ENCODE measurements at places on chromosomes 12 and 14.
A peak's percentile ranks its signal among the peaks of the same experiment; 100 is the strongest.

- no peaks in the 10 kb centered on the region for H3K36me3 ChIP-seq
- H3K27ac ChIP-seq = no peak overlapping the region
- no peaks in the 10 kb centered on the region for H3K27me3 ChIP-seq
- H3K4me3 ChIP-seq = no peak overlapping the region
- DNase-seq = no peak
- no peaks in the 10 kb centered on the region for H3K4me1 ChIP-seq
Measured at GRCh38 chr12:88420457-88420856, 159.8 kb downstream of the KITLG start.

- no peaks in the 10 kb centered on the region for H3K27me3 ChIP-seq
- no peaks in the 10 kb centered on the region for H3K4me1 ChIP-seq
- H3K27ac ChIP-seq = no peak overlapping the region
- no peak overlapping the region for H3K4me3 ChIP-seq
- DNase-seq = no peak
Measured at GRCh38 chr12:41140117-41140516, 48.0 kb upstream of the PDZRN4 start.

- H3K27ac ChIP-seq = peak within 1 kb of the TSS; percentile 92
- H3K4me1 ChIP-seq = peaks cover 28% of the 10 kb centered on the region
- H3K27me3 ChIP-seq = no peaks in the 10 kb centered on the region
Measured at GRCh38 chr12:120710031-120710804, at the start of gene UNC119B. Gene UNC119B, plus strand, starts transcription at chr12:120710458. Its CDS starts 17 bp downstream, at chr12:120710475.

GRCh38 chr14:106738075-106738474, 1211.7 kb downstream of the TMEM121 start:
- no peak for DNase-seq
- no peaks in the 10 kb centered on the region for H3K27me3 ChIP-seq
- peaks cover 5% of the 10 kb centered on the region for H3K36me3 ChIP-seq
- peak overlapping the region; percentile 42 for H3K27ac ChIP-seq

DNA sequence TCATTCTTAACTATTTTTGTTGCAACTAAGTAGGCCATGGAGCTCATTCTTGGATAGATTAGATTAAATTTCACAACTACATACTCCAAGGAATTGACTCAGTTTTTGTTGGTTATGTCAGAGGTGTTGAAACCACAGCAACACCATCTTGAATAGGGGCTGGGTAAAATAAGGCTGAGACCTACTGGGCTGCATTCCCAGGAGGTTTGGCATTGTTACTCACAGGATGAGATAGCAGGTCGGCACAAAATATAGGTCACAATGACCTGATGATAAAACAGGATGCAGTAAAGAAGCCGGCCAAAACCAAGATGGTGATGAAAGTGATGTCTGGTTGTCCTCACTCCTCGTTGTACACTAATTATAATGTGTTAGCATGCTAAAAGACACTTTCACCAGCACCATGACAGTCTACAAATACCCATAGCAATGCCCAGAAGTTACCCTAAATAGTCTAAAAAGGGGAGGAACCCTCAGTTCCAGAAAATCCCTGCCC, 20.9 kb downstream of the DMAC2L start:
- no peak overlapping the region for H3K4me3 ChIP-seq
- H3K27me3 ChIP-seq = no peaks in the 10 kb centered on the region
- no peak for DNase-seq
- H3K36me3 ChIP-seq = peaks cover 23% of the 10 kb centered on the region
- H3K4me1 ChIP-seq = peaks cover 9% of the 10 kb centered on the region
- H3K27ac ChIP-seq = peak overlapping the region; percentile 10

DNA sequence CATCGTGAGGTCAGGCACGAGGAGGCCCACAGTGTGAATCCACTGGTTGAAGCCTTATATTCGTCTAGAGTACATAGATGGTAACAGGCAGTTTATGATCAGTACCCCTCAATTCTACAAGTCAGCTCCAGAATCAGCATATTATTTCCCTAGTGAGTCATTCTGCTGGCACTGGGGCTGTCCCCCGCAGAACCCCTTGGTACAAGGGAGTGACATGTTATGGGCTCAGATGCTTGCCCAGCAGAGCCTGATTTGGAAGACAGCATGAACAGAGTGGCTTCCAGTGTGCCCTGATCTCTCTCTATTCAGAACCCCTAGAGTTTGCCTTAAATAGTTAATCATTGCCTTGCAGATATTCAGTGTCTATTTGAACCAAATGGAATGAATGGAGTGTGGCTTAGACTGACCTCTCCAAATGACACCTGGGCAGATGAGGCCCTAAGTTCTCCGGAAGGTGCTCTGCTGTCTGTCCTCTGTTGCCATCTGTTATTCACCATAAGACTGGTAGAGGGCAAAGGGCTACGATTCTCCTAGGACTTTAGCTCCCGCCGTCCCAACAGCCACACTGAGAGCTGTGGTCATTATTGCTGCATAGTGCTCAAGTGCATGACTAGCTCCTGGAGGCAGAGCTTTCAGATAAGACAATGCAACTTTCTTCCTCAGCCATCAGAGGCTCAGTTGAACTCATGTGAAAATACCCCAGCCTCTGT, 41.1 kb downstream of the CACNA2D4 start:
- H3K36me3 ChIP-seq = peaks cover 2% of the 10 kb centered on the region
- no peaks in the 10 kb centered on the region for H3K4me1 ChIP-seq
- H3K4me3 ChIP-seq = no peak overlapping the region
- H3K27me3 ChIP-seq = peaks cover 45% of the 10 kb centered on the region
- no peak overlapping the region for H3K27ac ChIP-seq

GRCh38 chr12:64030155-64030554, 185.7 kb downstream of the SRGAP1 start:
- no peak overlapping the region for H3K27ac ChIP-seq
- H3K27me3 ChIP-seq = peaks cover 7% of the 10 kb centered on the region
- H3K36me3 ChIP-seq = no peaks in the 10 kb centered on the region
- no peaks in the 10 kb centered on the region for H3K4me1 ChIP-seq

DNA sequence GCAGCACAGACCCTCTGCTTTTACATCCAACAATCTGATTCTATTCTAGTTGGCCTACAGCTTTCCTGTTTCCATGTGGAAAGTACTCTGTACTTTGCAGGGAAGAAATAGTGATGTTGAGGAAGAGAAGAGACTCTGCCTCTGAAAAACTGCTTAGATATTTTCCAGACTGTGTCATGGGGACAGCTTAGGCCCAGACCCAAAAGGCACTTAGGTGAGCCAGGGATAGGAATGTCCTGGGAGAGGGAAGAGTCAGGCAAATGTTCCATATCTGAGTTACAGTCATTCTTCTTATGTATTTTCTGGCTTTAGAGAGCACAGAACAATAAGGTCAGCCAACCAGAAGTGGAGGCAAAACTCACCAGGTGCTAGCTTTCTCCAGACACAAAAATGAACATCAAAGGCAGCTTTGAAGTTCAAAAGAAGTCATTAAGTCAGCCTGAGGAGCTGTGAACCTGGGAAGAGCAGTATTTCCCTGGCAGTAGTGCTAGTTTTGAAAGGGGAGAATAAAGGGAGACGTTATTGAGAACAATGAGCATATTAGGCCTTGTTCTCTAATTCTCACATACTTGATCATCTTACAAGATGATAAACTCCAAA, 199.7 kb upstream of the LMNTD1 start:
- peaks cover 12% of the 10 kb centered on the region for H3K27me3 ChIP-seq
- no peak for DNase-seq
- H3K4me3 ChIP-seq = no peak overlapping the region
- H3K36me3 ChIP-seq = no peaks in the 10 kb centered on the region
- H3K27ac ChIP-seq = no peak overlapping the region

- peaks cover 78% of the 10 kb centered on the region for H3K4me1 ChIP-seq
- H3K27me3 ChIP-seq = no peaks in the 10 kb centered on the region
- peak overlapping the region; percentile 7 for H3K27ac ChIP-seq
- DNase-seq = no peak
- peaks cover 36% of the 10 kb centered on the region for H3K36me3 ChIP-seq
Measured at GRCh38 chr14:75531660-75532317, 9.5 kb downstream of the BATF start.

GRCh38 chr12:15157269-15157671, 63.9 kb downstream of the RERG start:
- H3K27me3 ChIP-seq = peaks cover 29% of the 10 kb centered on the region
- DNase-seq = no peak
- no peak overlapping the region for H3K27ac ChIP-seq

- no peaks in the 10 kb centered on the region for H3K36me3 ChIP-seq
- no peak overlapping the region for H3K4me3 ChIP-seq
- no peak for DNase-seq
- H3K27ac ChIP-seq = no peak overlapping the region
- peaks cover 62% of the 10 kb centered on the region for H3K27me3 ChIP-seq
Measured at GRCh38 chr12:1845427-1845826, 25.1 kb downstream of the LRTM2 start.

DNA sequence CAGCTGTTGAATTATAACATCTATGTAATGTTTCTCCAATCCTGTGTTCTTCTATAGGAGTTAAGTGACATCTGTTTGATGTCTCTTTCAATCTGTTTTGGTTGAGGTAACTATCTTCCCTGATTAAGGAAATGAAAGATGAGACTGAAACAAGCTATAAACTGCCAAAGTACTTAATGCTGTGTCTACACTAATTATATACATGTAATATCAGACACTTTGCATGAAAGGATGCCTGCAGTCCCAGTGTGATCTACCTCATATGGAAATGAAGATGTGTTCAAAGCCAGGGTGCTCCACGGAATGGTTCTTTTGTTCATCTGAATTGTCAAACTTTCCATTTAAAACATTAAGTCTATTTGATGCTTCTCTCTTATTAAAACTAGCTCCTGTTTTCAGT, 958.3 kb downstream of the GALC start:
- H3K36me3 ChIP-seq = no peaks in the 10 kb centered on the region
- no peak overlapping the region for H3K27ac ChIP-seq
- DNase-seq = no peak
- H3K4me1 ChIP-seq = no peaks in the 10 kb centered on the region
- no peak overlapping the region for H3K4me3 ChIP-seq
- H3K27me3 ChIP-seq = no peaks in the 10 kb centered on the region

- peak overlapping the region; percentile 69 for H3K27ac ChIP-seq
- peak overlapping the region; percentile 95 for H3K4me3 ChIP-seq
- H3K27me3 ChIP-seq = no peaks in the 10 kb centered on the region
- peaks cover 16% of the 10 kb centered on the region for H3K4me1 ChIP-seq
Measured at GRCh38 chr12:108730365-108731104, 783 bp downstream of the CORO1C start.

GRCh38 chr12:132238884-132239283, 90.5 kb downstream of the GALNT9 start:
- no peak for DNase-seq
- peaks cover 9% of the 10 kb centered on the region for H3K4me1 ChIP-seq
- no peaks in the 10 kb centered on the region for H3K27me3 ChIP-seq
- H3K4me3 ChIP-seq = no peak overlapping the region
- H3K27ac ChIP-seq = peak overlapping the region; percentile 6

DNA sequence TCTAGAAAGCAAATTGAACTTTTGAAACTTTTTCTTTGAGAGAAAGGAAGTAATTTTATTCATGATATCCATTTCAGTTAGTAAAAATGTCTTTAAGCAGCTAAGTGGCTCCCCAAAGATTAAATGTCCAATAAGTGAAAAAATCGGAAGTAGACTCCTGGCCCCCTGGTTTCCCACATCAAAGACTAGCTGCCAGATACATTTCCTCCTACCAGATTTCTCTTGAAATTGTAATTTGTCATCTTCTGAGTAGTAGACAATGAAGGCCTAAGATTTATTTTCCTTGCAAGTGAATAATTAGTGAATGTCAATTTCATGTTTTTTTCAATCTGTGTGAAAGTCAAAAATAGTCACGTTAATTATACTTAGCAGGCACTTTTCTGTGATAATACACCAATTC, 321.9 kb downstream of the SYT1 start:
- no peaks in the 10 kb centered on the region for H3K36me3 ChIP-seq
- H3K27me3 ChIP-seq = no peaks in the 10 kb centered on the region
- H3K4me1 ChIP-seq = no peaks in the 10 kb centered on the region
- no peak overlapping the region for H3K27ac ChIP-seq
- H3K4me3 ChIP-seq = no peak overlapping the region
- no peak for DNase-seq

DNA sequence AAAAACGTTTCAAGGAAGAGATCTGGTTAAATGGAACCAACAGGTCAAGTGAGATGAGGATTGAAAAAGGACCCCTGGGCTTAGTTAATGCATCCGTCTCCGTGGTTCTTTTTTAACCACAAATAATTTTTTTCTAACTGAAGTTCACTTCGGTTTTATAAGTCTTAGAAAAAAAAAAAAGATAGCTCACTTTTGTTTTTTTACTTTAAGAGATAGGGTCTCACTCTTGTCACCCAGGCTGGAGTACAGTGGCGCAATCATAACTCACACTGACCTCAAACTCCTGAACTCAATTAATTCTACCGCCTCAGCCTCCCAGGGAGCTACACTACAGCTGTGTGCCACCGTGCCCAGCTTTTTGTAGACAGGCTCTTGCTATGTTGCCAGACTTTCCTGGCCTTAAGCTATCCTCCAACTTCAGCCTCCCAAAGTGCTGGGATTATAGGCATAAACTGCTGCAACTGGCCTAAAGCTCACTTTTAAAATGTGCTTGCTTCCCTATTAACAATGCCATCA, 11.8 kb downstream of the HNRNPC start:
- H3K36me3 ChIP-seq = peaks cover 92% of the 10 kb centered on the region
- peak overlapping the region; percentile 76 for H3K4me3 ChIP-seq
- peaks cover 64% of the 10 kb centered on the region for H3K4me1 ChIP-seq
- no peak for DNase-seq

- no peaks in the 10 kb centered on the region for H3K4me1 ChIP-seq
- no peaks in the 10 kb centered on the region for H3K27me3 ChIP-seq
Measured at GRCh38 chr14:78823035-78823434, 652.9 kb downstream of the NRXN3 start.

DNA sequence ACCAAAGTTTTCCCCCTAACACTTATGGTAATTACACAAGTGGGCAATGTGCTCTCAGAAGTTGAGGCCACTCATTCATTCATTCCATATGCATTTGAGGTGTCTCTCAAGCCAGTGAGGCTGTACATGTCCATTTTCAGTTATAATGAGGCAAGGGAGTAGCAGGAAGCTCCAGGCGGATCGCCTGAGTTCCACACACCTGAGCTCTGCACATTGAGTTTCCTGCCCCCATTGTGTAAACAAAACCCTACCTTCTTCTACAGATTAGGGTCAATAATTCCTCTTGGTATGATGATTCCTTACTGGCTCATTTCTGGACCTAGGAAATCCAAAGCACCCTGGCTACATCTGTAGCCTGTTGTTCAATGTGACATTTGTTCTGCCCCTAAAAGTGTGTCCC, 555.3 kb downstream of the MED13L start:
- no peak overlapping the region for H3K27ac ChIP-seq
- no peak overlapping the region for H3K4me3 ChIP-seq
- no peaks in the 10 kb centered on the region for H3K27me3 ChIP-seq
- DNase-seq = no peak
